Daoy (cell line): ENCODE measurements at places on chromosomes 12 and 14.

DNA sequence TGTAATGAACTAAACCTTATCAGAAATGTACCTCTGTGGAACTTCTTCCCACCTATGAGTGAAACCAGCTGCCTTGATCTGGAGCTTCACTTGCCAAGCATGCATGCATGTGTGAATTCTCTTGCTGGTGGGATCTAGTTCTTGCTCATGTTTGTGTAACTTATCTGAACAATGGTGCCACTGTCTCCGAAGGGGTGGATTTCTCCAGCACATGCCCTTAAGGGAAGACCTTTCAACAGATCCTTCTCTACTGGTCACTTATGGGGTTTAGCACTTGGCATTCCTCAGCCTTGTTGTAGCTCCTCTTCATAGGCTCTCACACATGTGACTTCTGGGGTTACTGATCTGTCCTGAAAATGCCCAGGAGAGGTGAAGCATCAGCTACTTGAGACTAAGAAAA is 25.0 kb downstream of the SMOC1 start:
- no peak for DNase-seq

DNA sequence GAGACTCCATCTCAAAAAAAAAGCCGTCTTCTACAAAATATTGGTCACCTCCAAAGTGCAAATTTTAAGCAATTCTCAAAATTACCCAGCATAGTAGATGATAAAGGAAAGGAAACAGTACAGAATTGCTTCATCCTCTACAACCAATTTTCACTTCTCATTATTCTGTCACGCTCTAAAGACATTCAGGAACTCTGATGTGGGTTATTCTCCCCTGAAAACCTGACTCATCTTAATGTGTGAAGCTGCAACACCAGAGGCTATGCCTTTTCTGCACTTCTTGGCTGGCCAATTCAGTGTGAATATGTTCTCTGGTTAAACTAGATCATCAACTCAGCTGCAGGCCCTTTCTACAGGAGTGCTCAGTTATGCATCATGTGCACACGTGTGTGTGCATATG is 11.0 kb downstream of the PTGER2 start:
- peak; percentile 84 for DNase-seq

- DNase-seq = no peak
These were observed 177.3 kb downstream of the BMP4 start for GRCh38 chr14:53779301-53779700.

- DNase-seq = no peak
These were observed 117.1 kb downstream of the KICS2 start for GRCh38 chr12:64105026-64105425.

GRCh38 chr12:130680451-130680990 is 35.6 kb downstream of the RIMBP2 start:
- DNase-seq = no peak

DNA sequence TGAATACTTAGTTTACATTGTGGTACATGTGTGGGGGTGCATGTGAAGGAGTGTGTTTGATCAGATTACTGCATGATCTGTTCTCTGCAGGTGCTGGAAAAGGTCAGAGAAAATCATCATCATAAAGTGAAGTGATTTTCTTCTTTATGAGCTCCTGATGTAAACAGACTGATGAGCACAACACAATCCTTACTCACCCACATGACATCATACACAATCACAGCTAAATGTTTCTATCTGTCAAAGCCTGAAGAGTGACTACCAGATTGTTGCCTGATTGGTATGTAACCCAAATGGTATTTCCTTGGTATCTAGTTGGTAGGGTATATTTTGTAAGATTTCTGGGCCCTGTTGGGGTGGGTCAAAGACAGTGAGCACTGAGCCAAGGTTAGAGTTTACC is 270.8 kb downstream of the FOXG1 start:
- DNase-seq = no peak

- DNase-seq = no peak
These were observed 109.3 kb downstream of the PDE3A start for GRCh38 chr12:20477672-20478071.

GRCh38 chr12:25997201-25997963 is 38.9 kb downstream of the RASSF8 start:
- peak; percentile 82 for DNase-seq

DNA sequence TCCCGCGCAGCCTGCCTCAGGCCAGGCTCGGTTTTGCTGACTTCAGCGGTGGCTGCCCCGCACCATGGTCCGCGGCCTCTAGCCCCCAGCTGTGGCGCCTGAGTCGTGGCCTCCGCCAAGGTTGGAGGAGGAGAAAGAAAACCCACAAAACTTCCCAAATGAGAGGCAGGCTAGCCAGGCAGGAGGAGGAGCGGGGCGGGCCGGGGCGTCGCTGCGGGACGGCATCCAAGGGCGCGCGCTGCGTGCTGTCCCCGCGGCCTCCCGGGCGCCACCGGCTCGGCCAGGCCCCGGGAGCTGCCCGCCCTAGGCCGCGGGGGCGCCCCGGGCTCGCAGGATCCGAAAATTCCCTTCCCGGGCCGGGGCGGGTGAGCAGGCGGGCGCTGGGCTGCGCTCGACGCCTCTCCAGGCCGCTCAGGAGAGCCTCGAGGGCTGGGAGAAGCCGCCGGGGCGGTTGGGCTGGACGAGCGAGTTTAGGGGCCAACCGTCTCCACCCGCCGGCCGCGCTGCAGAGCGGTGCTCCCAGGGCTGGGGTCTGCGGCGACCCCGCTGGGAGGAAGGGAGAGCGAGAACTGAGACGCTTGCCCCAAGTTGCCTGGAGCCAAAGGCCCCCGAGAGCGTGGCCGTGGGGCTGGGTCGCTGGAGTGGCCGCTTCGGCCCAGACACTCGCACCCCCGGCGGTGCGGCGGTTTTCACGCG is at the start of gene EFS:
Gene EFS (minus strand): TSS at position 137 of the 696 bp plus-strand sequence. CDS start 147 bp downstream, outside the sequence.
- no peak for DNase-seq

GRCh38 chr12:122052285-122052684 is 26.3 kb upstream of the MLXIP start:
- no peak for DNase-seq

DNA sequence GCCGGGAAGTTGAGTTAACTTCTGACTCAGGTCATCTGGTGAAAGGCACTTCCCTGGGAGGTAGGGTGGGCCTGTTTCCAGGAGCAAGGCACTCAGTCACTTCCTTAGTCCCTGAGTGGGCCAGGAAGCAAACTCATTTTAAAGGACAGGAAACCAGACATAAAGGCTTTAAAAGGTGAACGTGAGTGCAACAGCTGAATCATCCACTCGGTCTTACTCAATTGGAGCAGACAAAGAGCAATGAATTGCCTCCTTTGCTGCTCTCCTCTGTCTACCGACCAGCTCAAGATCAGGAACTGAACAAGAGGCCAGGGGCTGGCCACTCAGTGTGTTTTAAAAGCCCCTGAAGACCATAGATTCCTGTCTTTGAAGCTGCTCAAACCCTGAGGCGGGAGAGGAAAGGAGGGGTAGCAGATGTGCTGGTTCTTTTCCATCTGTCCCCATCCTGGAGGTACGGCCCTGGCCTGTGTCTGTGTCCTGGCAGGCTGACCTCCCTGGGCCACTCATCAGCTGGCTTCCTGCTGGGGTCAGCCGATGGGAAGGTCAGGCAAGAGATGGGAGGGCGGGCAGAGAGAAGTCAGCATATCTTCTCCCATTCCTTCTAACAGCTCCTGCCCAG is 148.9 kb downstream of the PPM1H start:
- DNase-seq = peak; percentile 99

DNA sequence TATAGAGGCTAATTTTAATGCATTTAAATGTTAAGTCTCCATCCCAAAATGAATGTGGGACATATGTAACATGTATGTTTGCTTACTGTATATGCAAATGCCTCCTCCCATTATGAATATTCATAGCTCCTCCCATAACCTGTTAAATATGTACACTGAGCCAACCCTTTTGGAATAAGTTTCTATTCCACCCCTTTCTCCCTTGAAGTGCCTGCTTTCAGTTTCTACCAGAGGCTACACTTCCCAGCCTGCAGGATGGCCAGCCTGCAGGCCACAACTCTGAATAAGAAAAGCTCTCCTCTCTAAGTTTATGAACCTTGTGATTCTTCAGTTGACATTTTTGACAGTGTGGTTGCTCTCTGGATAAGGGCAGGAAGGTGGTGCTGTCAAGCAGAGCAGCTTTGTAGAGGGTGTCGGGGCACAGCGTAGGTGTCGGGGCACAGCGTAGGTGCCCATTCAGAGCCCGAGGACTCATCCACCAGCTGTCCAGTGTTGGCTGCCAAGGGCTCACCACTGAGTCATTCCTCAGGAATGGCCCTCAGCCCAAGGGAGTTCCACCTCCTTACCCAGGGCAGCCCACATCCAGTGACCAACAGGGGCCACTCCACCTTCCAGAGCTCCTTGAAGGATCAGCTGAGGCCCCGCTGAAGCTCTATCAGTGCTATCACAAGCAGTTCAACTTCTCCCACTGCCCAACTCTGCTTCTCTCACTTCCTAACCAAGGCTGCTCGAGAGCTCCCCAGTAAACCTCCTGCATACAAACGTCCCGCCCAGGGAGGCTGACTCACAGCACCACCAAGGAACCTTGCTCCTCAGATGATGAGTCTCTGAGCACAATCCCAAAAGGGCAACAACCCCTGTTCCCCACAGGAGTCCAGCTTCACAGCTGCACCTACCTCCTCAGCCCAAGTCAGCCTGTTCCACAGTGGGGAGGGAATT is 31.4 kb downstream of the VWF start:
- DNase-seq = peak; percentile 93

DNA sequence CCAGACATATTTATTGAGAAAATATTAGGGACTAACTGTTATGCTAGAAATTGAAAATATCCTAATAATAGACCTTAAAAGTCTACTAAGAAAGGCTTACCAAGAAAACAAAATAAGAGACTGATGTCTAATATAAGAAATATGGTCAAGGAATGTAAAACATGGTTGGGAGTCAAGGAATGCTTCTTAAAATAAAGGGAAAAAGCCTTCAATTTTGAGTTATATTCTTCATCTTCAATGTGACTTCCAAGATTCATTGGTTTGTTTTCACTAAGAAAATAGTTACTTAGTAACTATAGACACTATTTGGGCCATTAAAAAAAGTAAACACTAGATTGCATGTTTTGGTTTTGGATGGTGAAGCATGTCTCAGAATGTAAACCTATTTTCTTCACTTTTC is 88.1 kb upstream of the ETV6 start:
- DNase-seq = no peak

GRCh38 chr14:75714991-75715390 is 53.9 kb downstream of the TTLL5 start:
- DNase-seq = peak; percentile 26

- no peak for DNase-seq
These were observed 50.7 kb downstream of the TSPAN9 start for GRCh38 chr12:3127832-3128231.

GRCh38 chr12:14564336-14564959 is 3.2 kb downstream of the PLBD1 start:
- DNase-seq = no peak

DNA sequence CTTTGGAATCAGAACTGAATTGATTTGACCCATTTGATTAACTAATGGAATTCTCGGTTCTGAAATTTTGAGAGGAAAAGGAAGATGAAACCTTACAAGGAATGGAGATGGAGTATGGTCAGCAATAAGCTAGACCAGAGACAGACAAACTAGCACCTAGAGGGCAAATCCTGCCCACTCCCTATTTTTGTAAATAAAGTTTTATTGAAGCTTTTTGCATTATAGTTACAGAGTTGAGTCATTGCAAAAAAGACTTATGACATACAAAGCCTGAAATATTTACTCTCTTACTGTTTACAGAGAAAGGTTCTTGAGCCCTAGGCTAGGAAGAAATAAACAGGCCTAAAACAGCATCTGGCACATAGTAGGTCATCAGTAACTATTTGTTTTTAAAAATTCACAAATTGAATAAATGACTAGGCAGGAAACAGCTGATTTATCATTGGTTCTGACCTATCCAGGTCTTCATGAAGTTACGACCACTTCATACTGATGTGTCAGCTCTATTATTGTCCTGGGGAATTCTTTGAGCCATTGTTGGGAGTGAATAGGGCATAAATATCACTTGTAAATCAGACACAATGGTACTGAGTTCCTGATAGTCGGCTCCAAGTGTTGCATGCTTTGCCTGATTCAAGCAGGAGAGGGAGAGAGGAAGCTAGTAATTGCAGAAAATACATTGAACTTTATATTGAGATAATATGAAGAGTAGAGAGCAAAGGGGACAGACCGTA is 14.6 kb upstream of the STAB2 start:
- no peak for DNase-seq

- no peak for DNase-seq
These were observed 17.9 kb upstream of the EML1 start for GRCh38 chr14:99775351-99775750.

DNA sequence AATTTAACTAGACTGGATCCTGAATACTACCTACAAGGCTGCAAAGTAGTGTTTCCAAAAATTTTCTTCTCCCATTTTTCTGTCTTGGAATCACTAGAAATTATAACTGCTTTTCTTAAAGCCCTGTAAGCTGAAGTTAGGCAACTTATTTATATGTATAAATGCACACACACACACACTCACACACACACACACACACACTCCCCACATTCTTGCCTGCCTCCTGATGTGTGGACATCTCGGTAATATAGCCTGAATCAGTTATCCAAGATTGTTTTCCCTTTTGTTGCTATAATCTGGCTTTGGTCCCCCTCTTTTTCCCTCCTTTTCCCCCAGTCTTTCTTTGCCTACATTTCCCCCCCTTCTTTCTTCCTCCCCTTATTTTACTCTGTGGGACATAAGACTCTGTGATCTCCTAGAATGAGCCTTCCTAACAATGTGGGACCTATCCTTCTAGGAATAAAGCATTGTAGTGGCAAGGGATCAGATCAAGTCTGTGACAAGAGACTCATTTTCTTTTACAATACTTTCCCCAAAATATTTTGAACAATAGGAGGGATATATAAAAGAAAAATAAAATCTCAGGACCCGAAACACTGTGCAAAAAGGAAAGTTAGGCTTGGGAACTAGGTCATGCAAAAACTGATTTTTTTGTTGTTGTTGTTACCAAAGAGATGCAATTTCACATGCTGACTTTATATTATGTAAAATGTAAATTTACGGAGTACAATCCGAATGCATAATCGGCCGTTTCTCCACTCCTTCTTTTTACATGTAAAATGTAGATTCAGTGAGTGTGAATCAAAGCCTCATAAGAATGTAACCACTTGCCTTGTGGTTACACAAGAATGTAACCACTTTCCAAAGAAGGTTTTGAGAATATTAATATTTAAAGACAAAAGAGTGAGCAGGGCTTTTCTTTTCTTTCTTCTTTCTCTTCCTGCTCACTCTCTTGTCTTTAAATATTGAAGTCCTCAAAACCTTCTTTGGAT is 26.3 kb upstream of the CD69 start:
- DNase-seq = no peak

DNA sequence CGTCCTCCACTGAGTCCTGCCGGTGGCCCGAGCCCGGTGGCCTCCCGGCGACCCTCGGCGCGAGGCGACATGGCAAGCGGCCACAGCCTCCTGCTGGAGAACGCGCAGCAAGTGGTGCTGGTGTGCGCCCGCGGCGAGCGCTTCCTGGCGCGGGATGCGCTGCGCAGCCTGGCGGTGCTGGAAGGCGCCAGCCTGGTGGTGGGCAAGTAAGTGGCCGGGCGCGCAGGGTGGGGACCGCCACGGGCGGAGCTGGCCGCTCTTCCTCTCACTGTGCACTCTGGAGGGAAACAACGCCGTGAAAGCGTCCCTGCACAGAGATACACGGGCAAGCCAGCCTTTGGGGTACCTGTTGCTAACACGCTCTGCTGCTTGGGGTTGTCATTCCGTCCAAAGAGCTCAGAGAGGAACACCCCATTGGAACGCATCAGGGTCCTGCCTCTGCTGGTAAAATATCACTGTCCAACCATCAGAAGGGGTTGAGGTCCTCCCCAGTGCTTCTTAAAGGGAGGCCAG is at the start of gene AMDHD1:
Gene AMDHD1 (plus strand): TSS at position 2 of the 513 bp plus-strand sequence. CDS start 68 bp downstream, at position 70.
- peak; percentile 80 for DNase-seq
